Non-pigmented ciliary epithelial cell (primary cell): ENCODE measurements at places on chromosomes 1 and 21.

DNA sequence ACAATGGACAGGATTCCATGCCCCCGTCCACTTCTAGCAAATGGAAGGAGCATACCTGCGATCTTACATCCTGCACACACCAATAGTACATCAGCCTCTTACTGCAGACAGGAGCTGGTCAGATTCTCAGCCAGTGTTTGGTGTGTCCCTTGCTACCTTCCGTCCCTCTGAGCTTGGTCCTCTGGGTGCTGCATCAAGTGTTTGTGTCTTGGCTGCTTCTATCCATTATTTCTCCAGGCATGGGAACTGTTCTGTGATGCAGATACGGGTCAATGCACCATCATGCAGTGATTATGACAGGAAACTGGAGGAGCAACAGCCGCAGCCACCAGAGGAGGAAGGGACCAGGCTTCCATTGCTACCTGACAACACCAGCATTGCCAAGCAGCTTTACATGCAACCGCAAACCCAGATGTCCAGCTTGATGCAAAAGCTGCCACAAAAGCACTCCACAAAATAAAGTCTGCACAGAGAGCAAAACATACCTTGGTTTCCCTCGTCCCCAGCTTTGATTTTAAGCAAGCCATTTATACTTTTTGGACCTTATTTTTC is 21.9 kb upstream of the OVAAL start:
- DNase-seq: no peak

- DNase-seq: no peak
Measured at GRCh38 chr1:1122981-1123480, 7.1 kb upstream of the C1orf159 start.

GRCh38 chr1:235450433-235450832 is 53.8 kb downstream of the B3GALNT2 start:
- DNase-seq: no peak

- no peak for DNase-seq
Measured at GRCh38 chr1:4001461-4001860, 101.4 kb upstream of the C1orf174 start.

DNA sequence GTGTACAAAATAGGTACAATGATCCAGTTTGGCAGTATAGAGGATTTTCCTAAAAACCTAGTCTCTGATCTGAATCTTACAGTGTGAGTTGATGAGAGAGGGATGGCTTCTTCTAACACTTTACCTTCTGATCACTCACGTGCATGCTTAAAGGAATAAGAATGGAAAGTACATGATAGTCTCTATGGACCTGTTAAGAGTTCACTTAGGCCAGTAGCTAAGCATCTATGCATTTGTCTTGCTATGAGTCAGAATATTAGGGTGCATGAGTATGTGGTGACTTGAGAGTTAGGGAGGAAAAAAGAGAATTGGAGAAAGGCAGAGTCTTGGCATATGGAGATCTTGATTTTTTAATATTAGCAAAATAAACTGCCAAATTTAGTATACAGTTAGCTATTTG is 206.3 kb downstream of the COL11A1 start:
- DNase-seq: peak; percentile 5

GRCh38 chr1:179206812-179207211 is 22.7 kb downstream of the ABL2 start:
- no peak for DNase-seq

DNA sequence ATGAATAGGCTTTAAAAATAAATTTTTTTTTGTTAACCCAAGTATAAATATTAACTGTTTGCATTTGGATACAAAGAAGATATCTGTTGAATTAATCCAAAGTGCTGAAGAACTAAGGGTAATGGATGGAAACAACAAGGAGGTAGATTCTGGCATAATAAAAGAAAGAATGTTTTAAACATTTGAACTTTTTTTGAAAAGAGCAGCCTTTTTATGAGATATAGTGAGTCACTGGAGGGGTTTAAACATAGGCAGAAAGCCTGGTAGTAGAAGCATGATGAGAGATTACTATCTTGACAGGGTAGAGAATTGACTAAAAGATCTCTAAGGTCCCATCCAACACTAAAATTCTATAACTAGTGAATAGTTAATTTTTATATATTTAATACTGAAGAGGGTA is 2.7 kb downstream of the MIER1 start:
- DNase-seq: no peak

GRCh38 chr1:8665833-8666232 is 151.6 kb downstream of the RERE start:
- no peak for DNase-seq

DNA sequence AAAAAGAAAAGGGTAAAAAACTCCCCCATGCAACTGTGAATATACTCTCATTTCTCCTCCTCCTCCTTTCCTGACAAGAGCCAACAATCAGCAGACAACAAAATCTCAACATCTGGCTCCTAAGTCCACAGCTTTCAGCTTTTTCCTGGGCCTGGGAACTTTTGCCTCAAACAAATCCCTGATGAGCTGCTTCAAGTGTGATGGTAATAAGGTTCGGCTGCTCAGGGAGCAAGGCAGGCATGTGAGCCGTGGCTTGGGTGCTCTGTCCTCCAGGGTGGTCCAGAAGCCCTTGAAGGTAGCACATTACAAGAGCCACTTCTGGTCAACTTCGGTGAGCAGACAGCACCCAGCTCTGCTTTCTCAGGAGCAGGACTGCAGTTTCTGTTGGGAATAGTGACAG is 46.3 kb downstream of the ITPKB start:
- DNase-seq: no peak

DNA sequence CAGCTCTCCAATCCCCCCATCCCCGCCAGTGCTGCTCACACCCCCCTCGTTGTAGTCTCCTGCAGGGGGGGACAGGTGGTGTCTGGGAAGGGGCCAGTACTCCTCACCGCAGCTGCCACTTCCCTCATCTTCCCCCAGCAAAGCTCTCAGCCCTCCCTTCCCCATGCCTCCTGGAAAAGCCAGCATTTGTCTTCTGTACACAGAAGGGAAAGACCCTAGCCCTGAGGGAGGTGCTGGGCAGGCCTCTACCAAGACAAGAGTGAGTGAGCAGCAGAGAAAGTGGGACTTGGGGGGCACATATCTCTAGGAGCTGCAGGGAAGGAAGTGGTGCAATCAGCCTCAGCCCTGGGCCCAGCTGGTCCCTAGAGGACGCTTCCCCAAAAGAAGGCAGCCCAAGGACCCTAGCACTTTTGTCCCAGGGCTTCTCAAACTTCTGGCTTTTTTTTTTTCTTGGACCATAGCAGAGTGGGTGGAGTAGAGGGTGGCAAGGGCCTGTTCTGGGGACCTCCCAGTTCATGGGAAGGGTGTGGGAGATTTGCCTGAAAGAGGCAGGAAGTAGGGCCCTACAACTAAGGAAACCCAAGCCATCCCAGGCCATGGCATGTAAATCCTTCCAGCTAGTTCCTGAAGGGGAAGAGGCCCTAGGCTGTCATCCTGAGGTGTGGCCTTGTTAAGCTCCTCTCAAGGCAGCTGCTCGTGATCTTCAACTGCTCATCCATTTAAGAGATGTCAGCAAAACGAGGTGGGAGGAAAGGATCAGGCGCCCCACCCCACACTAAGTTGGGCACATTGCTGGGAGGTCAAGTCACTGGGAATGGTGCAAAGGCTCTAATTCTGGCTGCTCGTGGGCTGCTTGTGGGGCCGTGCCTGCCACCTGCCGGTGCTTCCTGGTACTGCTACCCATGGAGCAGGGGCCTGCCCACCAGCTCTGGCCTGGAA is 12.6 kb downstream of the ZC3H12A start:
- DNase-seq: no peak
